ENCODE measurements at places on chromosomes 1 and 21.

DNA sequence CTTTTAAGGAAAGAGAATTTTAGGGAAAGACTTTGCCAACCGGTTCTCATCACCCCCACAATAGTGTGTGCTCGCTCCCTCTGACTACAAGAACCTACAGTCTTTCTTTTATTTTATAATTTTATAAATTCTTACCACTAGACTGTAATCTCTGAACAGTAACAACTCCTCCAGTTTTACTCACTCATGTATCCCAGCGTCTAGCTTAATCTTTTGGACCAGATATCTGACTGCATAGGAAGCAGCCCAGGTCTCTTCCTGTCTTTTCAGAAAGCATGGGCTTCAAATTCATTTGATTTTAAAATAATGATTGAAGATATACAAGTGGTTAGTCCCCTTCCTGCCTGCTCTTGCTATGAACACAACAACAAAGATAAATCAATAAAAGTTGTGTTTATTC lies 19.0 kb upstream of the DUSP10 start:
- no peak for DNase-seq

- DNase-seq: no peak
Measured at GRCh38 chr1:176799327-176799726, 336.4 kb downstream of the PAPPA2 start.

DNA sequence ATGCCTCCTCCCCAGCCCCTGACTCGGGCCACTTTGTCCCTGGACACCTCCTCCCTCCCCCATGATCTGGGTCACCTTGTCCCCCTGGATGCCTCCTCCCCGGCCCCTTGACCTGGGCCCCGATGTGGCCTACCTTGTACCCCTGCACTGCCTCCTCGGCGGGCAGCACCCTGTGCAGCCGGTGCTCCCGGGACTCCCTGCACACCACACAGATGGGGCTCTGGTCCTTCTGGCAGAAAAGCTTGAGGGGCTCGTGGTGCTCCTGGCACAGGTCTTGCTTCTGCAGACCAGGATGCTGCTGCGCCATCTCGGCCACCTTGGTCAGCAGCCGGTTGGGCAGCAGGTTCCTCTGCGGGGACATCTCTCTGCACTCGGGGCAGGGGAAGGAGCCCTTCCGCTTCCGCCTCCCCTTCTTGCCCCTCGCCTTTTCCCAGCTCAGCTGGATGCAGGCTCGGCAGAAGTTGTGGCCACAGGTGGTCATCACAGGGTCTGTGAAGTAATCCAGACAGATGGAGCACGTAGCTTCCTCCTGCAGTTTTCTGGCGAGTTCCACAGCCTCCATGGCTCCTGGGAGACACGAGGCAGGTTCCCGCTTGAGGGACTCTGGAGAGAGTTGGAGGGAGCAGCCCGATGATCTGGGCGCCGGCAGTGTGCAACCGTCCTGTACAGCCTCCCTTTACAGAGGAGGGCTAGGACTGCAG lies 2.0 kb downstream of the TRIM17 start:
- DNase-seq: no peak

GRCh38 chr1:10196976-10197375 lies 13.4 kb upstream of the KIF1B start:
- DNase-seq: peak; percentile 93

DNA sequence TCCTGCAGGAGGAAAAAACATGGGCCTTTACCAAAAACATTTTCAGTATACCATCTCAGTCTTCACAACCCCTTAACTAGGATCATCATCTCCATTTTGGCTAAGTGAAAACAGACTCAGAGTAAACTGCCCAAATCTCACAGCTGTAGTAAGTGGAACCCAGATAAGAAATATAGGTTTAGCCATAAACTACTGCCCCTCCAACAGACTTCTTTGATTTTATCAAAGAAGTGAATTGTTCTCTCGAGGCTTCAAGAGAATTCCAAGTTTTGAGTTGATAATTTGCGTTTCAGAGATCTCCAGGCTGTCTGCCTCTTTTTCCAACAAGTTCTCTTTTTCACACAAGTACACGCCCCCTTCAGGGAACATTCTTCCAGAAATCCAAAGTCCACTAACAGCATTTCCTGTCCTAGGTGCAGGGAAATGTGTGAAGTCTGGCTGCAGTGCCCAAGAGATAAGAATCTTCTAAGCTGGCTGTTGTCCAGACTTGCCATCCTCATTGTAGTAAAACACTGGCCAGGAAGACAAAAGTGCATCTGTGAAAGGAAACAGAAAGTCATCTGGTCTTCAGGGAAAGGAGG lies 30.8 kb downstream of the RNF19B start:
- DNase-seq: peak; percentile 59

DNA sequence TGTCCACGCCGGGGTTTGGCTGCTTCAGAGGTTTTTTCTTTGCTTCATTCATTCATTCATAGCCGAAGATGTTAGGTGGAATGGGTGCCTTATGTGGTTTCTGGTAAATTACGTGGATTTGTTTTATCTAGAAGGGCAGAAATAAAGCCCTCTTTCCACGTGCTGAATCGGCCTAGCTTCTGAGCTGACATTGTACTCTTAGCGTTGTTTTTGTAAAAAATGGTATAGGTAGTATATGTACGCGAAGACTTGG lies 1.5 kb downstream of the GALNT2 start:
- DNase-seq: no peak

All from fibroblast of the aortic adventitia (primary cell).